Muscle of arm (tissue), 14 donors: ENCODE measurements at places on chromosomes 7 and 10. TPM values are rescaled to one million over a fixed set of nuclear protein-coding genes. Genes with fewer than 3 reads are reported as not detected.
A peak's percentile ranks its signal among the peaks of the same experiment; 100 is the strongest.

GRCh38 chr7:21243265-21243664, 184.6 kb upstream of the SP4 start:
- DNase-seq: no peak

DNA sequence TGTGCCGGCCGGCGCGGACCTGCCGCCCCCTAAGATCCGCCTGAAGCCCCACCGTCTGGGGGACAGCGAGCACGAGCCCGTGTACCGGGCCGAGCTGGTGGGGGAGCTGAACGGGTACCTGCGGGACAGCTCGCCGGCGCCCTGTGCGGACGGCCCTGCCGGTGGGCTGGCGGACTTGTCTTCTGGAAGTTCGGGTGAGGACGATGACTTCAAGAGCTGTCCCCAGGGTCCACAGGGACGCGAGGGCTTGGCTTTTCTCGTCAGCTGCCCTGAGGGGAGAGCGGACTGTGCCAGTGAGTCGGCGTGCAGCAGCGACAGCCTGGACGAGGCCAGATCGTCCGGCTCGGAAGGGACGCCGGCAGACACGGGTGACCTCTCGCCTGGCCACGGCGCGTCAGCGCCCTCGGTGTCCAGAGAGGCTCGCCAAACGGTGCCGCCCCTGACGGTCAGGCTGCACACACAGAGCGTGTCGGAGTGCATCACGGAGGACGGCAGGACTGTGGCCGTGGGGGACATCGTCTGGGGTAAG, 8.5 kb downstream of the PWWP2B start:
- DNase-seq: no peak

Gene GIMAP7
- polyA plus RNA-seq: not detected

GRCh38 chr10:75057680-75058079, 53.8 kb upstream of the SAMD8 start:
- DNase-seq: no peak

DNA sequence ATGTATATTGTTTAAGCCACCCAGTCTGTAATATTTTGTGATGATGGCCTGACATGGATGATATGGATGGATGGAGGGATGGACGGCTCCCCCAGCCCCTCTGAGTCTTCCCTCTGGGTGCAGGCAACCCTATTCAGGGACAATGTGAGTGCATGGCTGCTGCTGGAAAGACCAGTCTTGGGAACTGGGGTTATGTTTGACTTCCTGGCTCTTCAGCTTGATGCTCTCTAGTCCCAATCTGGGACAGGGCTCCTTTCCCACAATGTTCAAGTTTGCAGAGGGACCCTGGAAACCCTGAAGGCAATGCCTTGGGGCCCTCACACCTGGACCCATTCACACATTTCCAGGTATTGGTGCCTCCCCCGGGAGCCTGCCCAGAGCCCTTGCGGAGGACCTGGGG, 52.3 kb upstream of the RET start:
- DNase-seq: no peak

Gene MKLN1
- 43.8 TPM for polyA plus RNA-seq

- DNase-seq: no peak
These were observed 118.6 kb upstream of the PRSS58 start for GRCh38 chr7:142376356-142376997.

Gene PLAU
- polyA plus RNA-seq: 29.2 TPM

Gene TFPI2
- polyA plus RNA-seq: 4.4 TPM

- no peak for DNase-seq
These were observed 93.7 kb downstream of the ADAM22 start for GRCh38 chr7:88027724-88028123.

- DNase-seq: no peak
These were observed 213.1 kb downstream of the ELFN1 start for GRCh38 chr7:1883031-1883761.

Gene GIMAP1
- polyA plus RNA-seq: 3.6 TPM

GRCh38 chr7:113373863-113374262, 255.5 kb upstream of the SMIM30 start:
- no peak for DNase-seq

Gene FFAR4
- 0.14 TPM for polyA plus RNA-seq

GRCh38 chr7:153530441-153530840, 521.8 kb upstream of the DPP6 start:
- DNase-seq: no peak

Gene HOXA4
- 18.4 TPM for polyA plus RNA-seq

GRCh38 chr7:26937939-26938623, 73.7 kb upstream of the SKAP2 start:
- DNase-seq: peak; percentile 26

DNA sequence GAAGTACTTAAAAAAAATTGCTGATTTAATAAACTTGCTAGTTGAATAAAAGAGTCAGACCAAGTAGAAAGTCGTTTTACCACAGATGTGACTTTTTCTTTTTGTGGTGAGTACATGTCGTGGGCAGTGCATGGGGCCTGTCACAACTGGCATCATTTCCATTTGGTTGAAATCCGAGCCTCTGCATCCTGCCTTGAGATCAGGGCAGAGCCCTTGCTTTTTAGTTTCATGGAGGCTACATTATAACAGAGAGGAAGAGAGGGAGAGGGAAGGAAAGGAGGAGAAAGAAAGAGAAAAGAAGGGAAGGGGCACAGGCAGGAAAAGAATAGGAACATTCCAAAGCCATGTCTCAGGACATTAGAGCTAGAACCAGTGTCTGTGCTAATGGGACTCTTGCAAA, 20.4 kb upstream of the INSYN2A start:
- no peak for DNase-seq

- no peak for DNase-seq
These were observed 35.2 kb upstream of the RET start for GRCh38 chr10:43041422-43042342.

GRCh38 chr7:20561466-20561865, 54.0 kb upstream of the ABCB5 start:
- no peak for DNase-seq

DNA sequence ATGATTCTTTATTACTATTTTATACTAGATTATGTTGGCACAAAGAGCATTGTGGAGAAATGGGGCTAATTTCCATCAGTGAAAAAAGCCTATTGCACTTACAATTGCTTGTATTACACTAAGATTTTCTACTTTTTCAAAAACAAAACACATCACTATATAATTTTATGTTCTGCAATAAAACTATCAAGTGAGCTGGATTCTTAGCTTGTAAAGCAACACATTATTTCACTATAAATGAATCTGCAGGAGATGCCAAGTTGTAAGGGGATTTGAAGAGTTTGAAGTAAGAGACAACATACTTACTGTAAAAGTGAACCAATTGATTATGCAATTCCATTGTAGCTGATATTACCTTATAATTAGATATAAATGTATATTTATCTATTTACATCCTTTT, 333.3 kb upstream of the SEMA3D start:
- DNase-seq: no peak

Gene LIPJ
- not detected for polyA plus RNA-seq

- DNase-seq: peak; percentile 75
These were observed 1.6 kb downstream of the ZNF746 start for GRCh38 chr7:149495785-149496641.

DNA sequence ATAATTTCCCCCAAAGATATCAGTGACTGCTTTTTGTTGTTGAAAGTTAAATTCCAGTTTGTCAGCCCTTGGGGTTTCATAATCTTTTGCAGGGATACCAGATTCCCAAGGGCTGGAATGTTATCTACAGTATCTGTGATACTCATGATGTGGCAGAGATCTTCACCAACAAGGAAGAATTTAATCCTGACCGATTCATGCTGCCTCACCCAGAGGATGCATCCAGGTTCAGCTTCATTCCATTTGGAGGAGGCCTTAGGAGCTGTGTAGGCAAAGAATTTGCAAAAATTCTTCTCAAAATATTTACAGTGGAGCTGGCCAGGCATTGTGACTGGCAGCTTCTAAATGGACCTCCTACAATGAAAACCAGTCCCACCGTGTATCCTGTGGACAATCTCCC, 3.2 kb downstream of the CYP26A1 start:
- DNase-seq: no peak

DNA sequence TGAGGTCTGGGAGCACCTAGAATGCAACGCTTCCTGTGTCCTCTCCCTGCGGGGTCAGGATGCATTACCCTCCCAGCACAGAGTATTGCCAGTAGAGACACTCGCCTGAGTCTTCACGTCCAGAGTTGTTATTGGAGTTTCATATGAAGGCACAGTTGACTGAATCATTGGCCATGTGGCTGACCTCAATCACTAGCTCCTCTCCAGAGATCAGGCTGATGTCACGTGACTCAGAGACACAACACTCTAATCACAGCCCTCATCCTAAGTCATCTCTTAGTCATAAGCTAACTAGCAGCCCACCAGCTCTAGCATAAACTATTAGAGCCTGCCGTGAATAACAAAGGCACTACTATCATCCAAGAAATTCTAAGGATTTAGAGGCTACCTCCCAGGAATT, 107.8 kb downstream of the HECW1 start:
- DNase-seq: no peak

Gene NANOS1
- not detected for polyA plus RNA-seq

- DNase-seq: no peak
These were observed 175.5 kb upstream of the ITGB1 start for GRCh38 chr10:33133557-33133956.

DNA sequence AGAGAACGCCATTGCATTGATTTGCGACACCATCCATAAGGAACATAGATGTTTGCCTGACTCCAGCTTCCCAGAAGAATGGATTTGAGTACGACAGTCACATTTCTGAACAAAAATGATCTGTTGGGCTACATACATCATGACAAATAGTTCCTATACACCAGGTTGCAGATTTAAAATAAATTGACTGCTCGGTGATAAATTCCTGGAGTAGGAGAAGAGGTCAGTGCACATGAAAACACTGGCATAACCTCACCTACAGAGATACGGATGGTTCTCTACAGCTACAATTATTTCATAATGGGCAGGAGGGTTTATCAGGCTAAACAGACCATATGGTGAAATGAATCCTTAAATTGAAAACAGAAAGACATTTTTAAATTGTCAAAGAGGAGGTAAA, 316.5 kb upstream of the ADARB2 start:
- DNase-seq: no peak

Gene CTNNA3
- 10.2 TPM for polyA plus RNA-seq

- no peak for DNase-seq
These were observed 155.4 kb downstream of the DIP2C start for GRCh38 chr10:534047-534566.
